ENCODE measurements at places on chromosomes 11 and 22. TPM values are rescaled to one million over a fixed set of nuclear protein-coding genes. Genes with fewer than 3 reads are reported as not detected.

The FAM83F gene
- total RNA-seq: 7.5 TPM

The PRSS23 gene
- total RNA-seq: 96.5 TPM

The OR5L1 gene
- not detected for total RNA-seq

The TRIM51 gene
- 0.25 TPM for total RNA-seq

The RFPL3 gene
- total RNA-seq: not detected

The E2F8 gene
- total RNA-seq: 0.42 TPM

DNA sequence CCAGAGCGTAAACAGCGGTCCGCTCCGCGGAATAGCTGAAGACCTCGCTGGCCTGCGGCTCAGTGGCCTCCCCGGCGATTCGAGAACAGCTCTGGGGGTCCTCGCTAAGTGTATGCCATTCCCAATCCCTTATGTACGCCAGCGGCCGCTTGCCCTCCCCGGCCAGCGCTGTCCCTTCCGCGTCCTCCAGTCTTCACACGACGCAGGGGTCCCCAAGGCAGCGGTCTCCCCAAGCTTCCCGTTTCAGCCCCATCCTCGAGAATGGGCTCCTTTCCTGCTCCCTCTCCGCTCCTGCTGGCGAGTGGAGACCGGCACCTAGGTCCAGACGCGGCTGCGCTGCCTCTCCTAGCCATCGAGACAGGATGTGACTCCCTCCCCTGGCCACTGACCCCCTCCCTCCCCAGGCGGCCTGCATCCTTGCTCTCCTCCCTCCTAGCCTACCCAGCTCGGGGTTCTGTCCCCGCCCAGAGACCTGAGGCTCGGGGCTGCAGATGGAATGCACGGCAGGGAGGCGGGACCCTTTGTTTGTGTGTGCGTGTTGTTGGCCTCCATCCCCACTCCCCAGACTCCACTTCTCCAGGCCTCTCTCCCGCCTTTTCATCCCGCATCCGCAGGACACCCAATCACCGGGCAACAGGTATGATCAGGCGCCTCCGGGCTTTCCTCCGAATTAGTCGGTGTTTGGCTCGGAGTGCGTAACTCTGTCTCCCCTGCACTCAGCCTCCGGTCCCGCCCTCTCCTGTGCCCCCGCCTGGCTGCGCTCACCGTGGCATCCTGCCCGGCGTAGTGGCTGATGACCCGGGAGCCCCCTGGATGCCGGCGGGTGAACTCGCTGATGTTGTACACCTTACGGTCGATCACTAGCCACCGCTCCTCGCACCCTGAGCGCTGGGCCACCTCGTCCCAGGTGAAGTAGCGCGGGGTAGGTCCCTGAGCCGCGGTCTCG, 740 bp downstream of the FADS1 start:
- peak; percentile 40 for DNase-seq

GRCh38 chr11:100434821-100435641, 252.1 kb upstream of the ARHGAP42 start:
- DNase-seq: no peak

DNA sequence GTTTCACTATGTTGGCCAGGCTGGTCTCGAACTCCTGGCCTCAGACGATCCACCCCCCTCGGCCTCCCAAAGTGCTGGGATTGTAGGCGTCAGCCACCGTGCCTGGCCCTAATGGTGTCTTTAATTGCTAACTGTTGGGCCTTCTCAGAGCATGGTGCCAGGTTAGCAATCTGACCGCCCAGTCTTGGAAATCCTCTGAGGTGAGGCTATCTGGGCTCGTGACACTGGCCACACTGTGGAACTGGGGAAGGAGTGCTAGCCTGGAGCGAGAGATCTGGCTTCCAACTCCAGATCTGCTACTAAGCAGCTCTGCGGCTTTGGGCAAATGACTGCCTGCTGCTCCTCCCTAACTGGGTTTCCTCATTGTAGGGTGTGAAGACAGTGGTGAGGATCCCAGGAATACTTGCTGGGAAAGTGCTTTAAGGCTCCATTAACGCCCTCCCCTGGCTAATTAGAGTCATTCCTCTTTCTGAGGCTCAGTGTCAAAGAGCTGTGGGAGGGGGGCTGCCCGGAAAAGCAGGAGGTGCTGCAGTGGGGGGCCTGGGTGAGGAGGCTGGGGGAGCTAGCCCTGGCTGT, 35.4 kb downstream of the CHRDL2 start:
- no peak for DNase-seq

- DNase-seq: no peak
Observed at GRCh38 chr11:64406221-64406946, 47.4 kb downstream of the RPS6KA4 start.

DNA sequence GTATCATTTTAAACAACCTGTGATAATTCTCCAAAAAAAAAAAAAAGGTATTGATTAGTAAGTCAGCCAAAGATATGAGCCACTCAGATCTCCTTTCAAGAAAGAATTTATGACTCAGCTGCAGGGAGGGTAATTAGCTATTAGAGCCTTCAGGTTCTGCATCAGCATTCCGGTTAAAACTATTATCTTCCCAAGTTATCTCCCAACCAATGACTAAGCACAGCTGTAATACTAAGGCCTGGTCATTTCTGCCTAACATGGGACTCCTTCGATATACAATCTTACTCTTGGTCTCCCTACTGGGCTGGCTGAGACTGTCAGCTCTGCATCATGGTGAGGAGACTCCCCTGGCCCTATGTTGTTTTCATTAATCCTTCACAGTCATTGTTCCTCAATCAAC, 60.4 kb downstream of the SBF2 start:
- no peak for DNase-seq

- no peak for DNase-seq
Observed at GRCh38 chr11:100929377-100929776, 200.2 kb downstream of the PGR start.

GRCh38 chr11:130890039-130890745, 26.1 kb downstream of the SNX19 start:
- no peak for DNase-seq

DNA sequence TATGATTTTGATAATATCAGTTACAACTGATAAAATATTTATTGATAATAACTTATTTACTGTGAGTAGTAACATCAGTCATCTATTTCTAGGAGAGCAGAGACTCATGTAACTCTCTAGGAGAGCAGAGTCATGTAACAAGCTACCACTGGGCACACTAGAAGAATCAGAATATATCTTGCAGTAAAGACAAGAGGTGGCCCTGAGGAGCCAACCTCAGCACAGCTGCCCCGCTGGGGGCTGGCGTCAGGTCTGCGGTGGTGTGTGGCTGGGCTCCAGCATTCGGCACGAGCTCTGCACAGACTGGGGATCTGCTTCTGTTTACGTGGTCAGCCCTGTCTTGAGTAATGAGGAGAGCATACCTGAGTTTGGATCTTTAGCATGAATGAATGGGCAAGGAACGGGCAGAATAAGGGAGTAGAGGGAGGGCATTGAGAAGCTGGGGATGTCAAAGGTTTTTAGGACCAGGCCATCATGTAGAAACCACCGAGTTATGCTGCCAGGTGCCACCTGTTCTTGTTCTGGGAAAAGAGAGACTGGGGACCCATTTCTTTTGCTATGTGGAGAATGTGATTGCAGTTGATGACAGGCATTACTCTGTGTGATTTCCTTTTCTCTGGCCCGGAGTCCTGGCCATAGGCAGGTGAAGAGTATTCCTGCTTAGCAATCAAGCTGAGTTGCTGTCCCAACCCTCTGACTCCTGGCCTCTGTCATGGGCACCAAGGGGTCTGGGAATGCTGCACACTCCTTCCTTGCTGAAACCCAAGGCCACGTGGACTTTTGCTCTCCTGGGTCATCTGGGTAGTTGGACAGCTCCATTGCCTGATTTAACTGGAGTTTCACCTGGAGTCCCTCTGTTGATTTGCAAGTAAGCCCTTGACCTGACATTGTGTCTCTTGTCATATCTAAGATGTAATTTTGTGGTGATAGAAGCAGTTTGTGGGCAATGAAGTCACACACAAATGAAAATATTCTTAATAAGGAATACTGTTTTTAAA, 50.9 kb upstream of the HEPHL1 start:
- DNase-seq: no peak

DNA sequence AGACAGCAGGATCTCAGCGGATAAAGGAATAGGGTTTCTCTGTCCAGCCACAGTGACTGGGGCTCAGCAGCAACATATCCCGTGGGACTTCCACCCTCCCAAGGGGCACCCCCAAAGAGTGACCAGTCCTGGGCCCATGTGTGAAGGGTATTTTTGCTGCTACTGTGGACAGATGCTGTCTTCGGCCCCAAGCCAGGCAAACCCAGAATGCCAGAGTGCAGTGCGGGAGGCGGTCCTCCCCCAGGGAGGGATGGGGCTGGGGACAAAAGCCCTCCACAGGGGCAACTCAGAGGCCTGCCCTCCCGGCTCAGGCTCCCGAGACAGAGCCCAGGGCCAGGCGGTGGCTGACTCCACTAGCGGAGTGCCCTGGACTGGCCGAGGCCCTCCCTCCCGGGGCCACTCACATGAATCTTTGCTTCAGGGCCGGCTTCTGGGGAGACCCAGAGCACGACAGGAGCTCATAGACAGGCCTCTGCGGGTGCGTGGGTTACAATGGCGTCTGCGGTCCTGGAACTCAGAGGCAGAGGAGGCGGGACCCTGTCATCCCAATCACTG, 34.7 kb upstream of the WNT7B start:
- no peak for DNase-seq

GRCh38 chr11:117010808-117011540, 87.3 kb downstream of the SIK3 start:
- no peak for DNase-seq

DNA sequence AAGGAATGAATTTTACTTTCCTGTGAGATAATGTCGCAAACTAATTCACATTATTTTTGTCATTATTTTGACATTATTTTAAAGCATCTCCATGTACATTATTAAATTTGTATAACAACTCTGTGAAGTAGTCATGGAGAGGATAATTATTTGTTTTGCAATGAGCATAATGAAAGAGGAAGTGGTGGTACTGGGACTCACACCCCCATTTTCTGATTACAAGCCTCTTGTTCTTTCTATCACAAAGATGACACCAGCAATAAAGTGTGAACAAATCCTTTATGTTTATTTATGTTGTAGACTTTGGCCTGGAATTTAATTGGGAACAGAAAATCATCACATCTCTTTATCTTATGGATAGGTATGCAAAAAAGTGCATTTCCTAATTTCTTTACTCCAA, 522.6 kb downstream of the TMEM135 start:
- DNase-seq: no peak
